ENCODE measurements at places on chromosomes 1 and 21.
A peak's percentile ranks its signal among the peaks of the same experiment; 100 is the strongest.

DNA sequence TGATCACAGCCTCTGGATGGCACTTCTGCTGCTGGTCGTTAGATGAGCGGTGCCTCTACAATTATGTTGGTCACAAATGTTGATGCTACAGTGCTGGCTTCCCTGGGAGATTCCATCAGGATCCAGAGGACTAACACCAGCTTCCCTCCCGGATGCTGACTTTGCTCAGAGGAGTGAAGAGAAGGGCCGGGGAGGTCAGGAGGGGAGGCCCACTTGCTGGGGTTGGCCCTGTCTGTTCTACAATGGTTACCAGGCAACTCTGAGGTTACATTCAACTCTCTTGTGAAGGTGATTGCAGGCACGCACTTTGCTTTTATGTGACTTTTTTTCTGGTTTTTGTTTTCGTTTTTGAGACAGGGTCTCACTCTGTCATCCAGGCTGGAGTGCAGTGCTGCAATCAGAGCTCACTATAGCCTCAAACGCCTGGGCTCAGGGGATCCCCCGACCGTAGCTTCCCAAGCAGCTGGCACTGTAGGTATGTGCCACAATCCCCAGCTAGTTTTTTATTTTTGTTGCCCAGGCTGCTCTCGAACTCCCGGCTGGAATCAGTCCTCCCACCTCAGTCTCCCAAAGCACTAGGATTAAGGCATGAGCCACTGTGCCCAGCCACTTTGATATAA, 112.5 kb downstream of the ADSS2 start:
- no peak for DNase-seq

DNA sequence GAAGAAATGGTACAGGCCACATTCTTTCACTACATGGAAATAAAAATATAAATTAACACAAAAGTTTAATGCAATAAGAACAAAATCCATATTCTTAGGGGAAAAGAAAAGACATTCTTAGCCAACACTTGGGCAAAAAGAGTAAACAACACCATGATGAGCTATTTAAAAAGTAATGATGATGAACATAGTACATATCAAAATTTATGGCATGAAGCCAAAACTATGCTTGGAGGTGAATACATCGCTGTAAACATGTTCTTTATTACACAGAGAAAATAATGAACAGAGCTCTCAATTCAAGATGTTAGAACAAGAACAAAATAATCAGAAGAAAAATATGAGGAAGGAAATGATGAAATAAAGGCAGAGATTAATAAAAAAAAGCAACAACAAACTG, 158.2 kb downstream of the ZSCAN20 start:
- no peak for DNase-seq

DNA sequence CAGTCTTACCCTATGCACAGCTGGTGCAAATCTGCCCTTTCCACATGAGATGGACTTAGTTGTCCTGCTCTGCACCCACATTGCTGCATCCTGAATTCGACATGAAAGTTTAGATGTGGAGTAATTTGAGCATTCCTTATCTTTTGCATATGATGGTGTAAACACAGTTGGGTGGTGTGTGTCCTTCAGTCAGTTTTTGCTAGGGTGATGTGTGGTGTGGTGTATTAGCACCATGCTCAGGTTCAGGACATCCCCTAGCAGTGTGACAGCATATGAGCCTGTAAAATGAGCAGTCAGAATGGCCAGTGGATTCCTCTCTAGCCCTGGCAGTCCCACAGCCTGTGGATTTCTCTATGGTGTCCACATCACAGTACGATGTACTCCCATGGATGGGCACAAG, 42.6 kb upstream of the CD101 start:
- no peak for DNase-seq

GRCh38 chr1:192810253-192810880, 1.5 kb downstream of the RGS2 start:
- DNase-seq, result peak; percentile 77

- no peak for DNase-seq
Observed at GRCh38 chr1:168343566-168343965, 62.9 kb downstream of the TBX19 start.

DNA sequence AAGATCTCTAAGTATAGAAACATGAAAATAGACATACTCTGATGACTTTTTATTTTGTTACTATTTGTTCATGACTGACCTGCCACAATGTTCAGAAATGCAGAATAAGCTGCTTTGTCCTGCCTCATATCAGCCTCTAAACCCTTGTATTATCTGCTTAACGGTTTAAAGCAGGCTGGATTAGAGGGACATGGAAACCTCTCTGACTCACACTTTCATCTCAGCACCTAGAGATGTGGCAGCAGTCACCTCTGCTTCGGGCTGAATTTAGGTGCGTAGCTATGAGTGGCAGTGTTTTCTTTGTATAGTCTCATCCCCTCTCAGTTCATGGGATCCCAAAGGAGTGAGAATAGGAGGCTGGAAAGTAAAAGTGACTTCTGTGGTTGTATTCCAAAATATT, 255.4 kb downstream of the RGS7 start:
- no peak for DNase-seq

- DNase-seq, result peak; percentile 32
Observed at GRCh38 chr21:36976882-36977651, 10.6 kb upstream of the HLCS start.

DNA sequence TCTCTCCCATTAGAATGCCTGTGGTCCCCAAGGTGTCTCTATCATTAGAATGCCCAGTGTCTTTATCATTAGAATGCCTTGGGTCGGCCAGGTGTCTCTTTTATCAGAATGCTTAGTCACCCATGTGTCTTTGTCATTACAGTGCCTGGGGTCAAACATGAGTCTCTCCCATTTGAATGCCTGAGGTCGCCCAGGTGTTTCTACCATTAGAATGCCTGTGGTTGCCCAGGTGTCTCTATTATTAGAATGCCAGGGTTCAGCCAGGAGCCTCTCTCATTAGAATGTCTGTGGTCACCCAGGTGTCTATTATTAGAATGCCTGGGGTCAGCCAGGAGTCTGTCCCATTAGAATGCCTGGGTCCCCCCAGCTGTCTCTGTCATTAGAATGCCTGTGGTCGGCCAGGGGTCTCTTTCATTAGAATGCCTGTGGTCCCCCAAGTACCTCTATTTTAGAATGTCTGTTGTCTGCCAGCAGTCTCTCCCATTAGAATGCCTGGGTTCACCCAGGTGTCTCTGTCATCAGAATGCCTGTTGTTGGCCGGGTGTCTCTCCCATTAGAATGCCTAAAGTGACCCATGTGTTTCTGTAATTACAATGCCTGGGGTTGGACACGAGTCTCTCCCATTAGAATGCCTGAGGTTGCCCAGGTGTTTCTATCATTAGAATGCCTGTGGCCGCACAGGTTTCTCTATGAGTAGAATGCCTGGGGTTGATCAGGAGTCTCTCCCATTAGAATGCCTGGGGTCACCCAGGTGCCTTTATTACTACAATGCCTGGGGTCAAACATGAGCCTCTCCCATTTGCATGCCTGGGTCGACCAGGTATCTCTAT, 57.1 kb downstream of the RNF187 start:
- DNase-seq, result no peak

- peak; percentile 80 for DNase-seq
Observed at GRCh38 chr1:58919959-58920321, 136.1 kb upstream of the JUN start.

DNA sequence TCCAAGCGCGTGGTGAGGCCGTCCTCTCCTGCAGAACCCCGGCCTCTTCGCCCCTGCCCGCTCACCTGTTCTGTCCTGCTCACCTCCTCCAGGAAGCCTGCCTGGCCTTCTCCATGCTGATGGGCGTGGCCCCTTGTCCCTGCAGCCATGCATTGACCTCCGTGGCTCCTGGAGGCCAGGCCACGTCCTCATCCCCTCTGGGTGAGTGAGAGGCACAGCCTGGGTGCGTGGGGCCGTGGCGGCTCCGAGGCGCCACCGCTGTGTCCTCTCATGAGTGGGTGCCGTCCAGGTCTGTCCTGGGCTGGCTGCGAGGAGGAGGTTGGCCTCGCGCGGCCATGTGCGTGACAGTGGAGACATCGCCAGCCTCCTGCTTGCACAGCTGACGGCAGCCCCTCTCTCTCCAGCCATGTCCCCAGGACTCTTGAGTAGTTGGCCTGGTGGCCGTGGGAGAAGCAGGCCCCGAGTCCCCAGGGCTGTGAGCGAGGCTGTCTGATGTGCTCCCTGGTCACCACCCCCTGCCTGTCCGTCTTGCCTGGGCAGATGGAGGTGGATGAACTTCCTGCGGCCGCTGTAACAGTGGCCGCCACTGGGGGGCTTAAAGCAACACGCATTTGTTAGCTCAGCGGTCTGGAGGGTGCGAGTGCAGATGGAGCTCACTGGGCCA, 58.1 kb downstream of the PRKCZ start:
- no peak for DNase-seq

DNA sequence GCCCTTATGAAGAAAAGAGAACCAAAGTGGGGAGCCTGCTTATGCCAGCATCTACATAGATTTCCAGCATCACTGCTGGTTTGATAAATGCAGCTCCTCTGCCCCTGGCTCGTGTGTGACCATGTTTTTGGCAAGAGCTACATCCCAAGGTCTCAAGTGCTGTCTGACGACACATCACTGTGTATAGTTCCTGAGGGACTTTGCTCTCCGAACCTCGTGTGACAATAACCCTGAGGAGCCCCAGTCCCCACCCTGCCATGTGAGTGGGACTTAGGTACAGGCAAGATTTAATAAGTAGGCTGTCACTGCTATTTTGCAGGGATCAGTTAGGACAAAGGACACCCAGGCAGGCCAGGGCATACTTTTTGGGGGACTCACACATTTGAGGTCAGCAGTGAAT, 28.8 kb upstream of the RERE start:
- DNase-seq, result no peak

- peak; percentile 58 for DNase-seq
Observed at GRCh38 chr1:116375887-116376728, 3.1 kb downstream of the ATP1A1 start.

GRCh38 chr1:240242601-240243144, 151.0 kb downstream of the FMN2 start:
- no peak for DNase-seq

- DNase-seq, result peak; percentile 27
Observed at GRCh38 chr21:26881504-26882228, 36.5 kb upstream of the ADAMTS1 start.

- DNase-seq, result no peak
Observed at GRCh38 chr1:10774615-10775310, 21.7 kb downstream of the CASZ1 start.

GRCh38 chr1:113918243-113918642, 10.9 kb upstream of the HIPK1 start:
- no peak for DNase-seq

DNA sequence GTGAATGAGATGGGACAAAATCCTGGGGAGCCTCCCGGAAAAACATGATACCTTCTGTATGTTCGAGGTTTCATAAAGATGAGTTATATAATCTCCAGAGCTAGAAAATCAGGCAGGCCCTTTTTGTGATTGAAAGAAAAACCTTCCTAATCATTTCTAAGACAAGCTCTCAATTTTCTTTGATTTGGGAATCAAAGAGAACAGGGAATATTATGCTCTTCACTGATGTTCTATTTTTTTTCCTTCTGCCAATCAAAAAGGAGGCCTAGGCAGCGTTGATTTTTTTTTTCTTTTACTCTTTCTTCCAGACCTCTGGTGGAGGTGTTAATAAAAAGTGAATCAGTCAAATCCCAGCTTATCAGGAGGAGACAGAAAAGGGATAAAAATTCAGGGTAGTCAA, 34.5 kb downstream of the DIRAS3 start:
- DNase-seq, result no peak

DNA sequence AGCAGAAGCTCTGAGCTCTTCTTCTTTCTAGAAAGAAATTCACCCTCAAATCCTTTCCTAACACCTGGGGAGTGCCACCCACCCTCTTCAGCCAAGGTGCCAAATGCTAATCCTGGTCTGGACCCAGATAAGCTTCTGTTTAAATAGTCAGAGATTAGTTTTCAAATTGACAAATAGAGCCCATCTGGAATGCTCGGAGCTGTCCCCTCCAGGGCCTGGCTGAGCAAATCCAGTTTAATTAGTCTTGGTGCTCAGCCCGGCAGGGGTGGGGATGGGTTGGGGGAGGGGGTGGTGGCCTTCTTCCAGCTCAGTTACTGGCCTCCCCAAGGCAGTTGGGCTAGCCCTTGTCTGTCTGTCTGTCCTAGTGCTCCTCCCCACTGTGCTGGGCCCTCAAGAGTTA, 269.5 kb downstream of the GRIK3 start:
- no peak for DNase-seq

Data from CD14-positive monocyte (primary cell).